ENCODE measurements at places on chromosomes 7 and 10.

- DNase-seq: no peak
These were observed 74.6 kb upstream of the PDSS1 start for GRCh38 chr10:26622891-26623290.

DNA sequence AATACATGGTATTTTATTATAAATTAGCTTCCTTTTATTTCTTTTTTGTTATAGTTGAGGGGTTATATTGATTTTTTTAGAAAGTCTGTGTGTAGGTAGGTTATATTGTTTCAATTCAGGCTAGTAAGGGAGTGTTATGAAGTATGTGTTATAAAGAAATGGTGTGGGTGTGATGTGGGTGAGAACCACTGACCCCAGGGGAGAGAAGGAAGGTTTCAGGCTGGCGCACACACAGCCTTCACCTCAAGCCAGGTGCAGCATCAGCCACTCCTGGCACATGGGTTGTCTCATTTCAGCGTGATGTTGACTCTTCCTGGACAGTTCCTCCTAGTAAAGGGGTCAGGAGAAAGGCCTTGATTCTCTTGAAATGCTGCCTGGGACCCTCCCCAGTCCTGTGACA is 291.3 kb downstream of the POU6F2 start:
- no peak for DNase-seq

- no peak for DNase-seq
These were observed 812.8 kb downstream of the LRMDA start for GRCh38 chr10:76244061-76244686.

DNA sequence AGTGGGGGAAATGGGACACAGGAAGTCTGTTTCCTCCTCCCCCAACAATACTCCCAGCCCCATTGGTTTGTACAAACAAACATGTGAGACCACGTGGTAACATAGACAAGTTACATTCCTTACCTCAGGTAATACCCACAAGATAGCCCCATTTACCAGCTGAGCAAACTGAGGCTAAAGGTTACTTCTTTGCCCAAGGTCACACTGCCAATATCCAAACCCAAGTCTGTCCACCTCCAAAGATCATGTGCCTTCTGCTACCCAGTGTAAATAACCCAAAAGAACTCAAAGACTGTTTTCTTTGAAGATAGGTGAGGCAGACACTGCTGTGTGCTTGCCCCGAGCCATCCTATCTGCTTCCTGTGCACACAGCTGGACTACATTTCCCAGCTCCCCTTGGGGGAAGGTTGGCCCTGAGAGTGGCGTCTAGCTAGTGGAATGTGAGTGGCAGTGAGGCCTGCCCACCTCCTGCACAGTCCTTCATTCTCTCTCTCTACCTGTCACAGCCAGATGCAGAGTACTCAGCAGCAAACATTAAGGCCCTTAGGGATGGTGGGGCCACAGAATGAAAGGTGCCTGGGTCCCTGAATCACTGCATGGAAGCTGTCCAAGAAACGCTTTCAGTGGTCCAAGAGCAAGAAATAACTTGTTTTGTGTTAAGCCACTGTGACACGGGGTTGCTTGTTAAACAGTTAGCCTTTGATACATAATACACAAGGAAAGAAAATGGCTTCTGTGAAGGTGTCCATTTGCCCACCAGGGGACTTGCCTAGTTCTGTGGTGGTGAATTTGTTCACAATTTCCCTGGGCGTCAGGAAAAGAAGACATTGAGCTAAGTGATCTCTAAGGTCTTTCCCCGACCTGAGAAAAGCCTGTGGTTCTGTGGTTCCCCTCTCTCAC is 257.7 kb upstream of the NFE2L3 start:
- peak; percentile 9 for DNase-seq

DNA sequence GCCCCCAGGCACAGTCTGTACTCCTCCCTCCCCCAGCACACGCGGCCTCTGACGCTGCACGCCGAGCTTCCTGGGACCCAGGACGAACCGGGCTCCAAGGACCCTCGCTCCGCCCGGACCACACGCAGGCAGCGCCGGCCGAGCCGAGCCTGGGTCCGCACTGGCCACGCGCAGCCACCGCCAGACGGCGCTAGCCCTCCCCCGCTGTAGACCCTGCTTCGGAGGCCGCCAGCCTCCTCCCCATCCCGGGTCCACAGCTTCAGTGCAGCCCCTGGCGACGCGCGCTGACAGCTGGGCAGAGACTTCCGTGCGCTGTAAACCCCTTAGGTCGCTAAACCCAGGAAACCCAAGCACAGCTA is 936 bp upstream of the TCERG1L start:
- DNase-seq: no peak

DNA sequence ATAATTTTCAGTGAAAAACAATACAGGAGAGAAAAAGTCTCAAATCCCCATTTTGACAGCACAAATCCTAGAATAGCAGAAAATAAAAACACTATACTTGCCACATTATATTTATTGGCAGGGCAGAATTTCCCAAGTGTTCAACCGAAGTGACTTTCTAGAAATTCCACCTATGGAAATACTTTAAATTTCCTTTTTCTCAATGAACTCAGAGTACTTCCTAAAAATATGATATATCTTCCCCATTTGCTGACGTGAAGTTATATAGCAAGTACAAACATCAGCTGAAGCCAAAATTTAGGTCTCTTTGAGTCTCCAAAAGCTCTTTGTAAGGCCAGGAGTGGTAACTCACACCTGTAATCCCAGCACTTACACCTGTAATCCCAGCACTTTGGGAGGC is 83.3 kb downstream of the NT5C2 start:
- peak; percentile 52 for DNase-seq

DNA sequence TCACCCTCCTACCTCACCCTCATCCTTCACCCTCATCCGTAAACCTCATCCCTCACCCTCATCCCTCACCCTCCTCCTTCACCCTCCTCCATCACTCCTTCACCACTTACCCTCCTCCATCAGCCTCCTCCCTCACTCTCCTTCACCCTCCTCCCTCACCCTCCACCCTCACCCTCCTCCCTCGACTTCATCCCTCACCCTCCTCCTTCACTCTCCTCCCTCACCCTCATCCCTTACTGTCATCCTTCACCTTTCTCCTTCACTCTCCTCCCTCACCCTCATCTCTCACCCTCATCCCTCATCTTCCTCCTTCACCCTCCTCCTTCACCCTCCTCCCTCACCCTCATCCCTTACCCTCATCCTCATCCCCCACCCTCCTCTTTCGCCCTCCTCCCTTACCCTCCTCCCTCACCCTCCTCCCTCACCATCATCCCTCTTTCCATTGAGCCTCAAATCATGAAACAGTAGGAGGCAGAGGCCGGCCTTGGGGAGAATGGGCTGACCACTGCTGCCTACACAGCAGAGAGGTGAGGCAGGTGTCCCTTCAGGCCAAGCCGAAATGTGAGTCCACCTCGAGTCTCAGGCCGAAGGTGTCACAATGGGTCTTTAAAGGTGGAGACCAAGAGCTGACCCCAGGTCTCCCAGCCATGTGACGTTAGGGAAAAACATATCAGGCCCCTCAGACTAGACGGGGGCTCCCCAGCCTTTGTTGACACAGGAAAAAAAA is 53.0 kb downstream of the PDGFA start:
- no peak for DNase-seq

DNA sequence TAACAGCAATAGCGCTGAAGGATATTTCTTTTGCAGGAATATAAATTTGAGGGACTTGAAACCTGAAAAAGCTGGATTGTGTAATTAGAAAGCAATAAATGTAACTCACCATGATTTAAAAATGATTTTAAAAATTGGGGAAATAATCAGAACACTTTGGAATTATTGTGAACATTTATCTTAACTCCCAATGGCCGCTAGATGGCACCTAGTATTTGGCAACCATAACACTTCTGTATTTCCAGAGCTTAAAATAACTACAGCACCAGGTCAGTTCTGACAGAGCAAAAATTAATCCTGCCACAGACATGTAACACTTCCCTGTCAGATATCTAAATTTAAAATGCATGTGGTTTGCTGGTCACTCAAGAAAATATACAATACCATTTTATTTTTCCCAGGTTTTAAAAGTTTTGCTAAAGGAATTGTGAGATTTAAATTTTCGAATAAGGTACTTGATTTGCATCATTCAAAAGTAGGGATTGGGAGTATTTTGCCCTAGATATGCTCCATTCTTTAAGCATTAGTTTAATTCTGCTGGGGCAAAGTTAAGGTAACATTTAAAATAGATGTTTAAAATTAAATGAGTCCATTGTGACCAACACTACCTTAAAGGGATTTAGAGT is 144.5 kb downstream of the PPP1R3A start:
- DNase-seq: peak; percentile 59

- no peak for DNase-seq
These were observed 17.7 kb downstream of the PTPRN2 start for GRCh38 chr7:158569858-158570323.

- DNase-seq: no peak
These were observed 17.9 kb downstream of the SH3PXD2A start for GRCh38 chr10:103837370-103838069.

- no peak for DNase-seq
These were observed 19.6 kb upstream of the GSTK1 start for GRCh38 chr7:143243614-143244013.

DNA sequence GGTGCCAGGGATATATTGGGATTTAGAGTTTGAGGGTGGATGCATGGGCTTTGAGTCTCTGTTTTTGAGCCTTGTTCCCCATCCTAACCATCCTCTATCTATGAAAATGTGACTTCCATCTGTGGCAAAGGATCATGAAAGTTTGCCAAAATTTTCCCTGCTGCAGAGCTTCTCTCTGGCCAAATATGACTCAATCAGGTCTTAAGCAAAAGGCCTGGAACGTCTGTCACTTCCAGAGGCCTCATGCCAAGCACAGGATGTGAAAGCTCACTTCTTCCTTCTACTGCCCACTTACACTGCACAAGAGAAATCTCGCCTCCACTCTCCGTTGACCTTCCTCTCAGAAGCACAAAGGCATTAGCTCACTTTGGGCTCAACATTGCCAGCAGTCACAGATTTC is 696.9 kb upstream of the NRP1 start:
- peak; percentile 78 for DNase-seq

GRCh38 chr7:72028267-72028666 is 383.9 kb downstream of the CALN1 start:
- no peak for DNase-seq

DNA sequence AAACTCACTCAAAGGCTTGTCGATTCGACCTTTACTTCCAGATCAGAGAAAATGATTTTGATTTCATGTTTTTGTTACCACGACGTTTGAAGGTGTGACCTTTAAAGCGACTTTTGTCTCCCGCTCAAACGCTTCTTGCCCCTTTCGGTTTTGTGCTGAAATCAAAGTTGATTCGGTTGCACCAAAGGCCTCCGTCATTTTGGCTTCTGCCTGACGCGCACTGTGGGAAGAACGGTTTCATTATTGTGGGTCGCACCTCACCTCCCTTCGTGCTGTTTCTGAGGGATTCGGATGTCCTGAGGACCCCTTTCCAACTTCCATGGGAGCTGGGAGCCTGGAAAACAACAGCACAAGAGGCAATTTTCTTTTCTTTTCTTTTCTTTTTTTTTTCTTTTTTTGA is 176.9 kb downstream of the DNAJB6 start:
- no peak for DNase-seq

DNA sequence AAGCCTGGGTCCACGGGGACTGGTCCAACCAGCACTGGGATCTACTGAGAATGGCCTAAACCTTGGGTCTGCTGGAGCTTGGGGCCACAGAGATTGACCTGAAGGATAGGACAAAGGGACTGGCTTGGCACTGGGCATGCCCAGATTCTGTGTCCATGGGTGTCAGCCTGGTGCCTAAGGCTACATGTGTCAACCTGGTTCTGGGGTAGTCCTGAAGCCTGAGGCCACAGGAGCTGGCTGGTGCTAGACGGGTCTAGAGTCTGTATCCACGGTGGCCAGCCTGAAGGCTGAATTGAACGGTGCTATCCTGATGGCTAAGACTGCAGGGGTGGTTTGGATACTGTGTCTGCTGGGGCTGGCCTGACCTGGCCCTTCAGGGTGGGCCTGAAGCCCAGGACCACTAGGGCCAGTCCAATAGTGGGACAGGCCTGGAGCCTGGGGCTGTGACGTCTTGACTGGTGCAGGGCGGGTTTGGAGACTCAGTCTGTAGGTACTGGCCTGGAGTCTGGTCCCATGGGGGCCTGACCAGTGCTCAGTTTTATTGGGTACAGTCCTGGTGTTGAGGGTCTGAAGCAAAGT is 152.4 kb upstream of the HPS1 start:
- no peak for DNase-seq

DNA sequence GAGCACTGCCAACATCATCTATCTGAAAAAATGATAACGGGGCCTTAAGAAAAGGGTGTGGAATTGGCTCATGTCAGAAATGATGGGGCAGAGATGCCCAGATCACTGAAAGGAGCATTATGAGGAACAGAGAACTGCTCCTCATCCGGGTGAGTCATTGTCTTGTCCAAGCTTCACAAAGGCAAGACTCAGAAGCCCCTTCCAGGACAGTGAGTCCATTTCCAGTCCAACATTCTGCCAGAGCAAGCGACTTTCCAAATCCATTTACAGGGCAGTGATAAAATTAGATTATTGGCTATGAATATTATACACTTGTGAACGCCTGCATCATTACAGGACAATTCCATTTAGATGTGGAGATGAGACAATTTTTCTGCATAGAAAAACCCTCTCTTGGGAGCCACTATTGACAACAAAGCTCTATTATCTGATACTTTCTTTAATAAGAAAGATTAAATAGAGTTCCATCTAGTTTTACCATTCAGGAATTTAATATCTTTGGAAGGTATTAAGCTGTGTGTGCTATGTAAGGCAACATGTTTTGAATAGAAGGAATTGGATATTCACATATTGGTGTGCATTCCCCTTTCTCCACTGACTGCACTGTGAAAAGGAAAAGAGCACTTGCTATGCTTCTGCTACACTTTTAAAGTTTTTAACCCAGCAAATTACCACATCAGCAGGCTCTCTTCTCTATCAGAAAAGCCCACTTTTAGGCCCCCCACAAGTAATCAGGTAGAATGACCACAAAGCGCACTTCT is 159.6 kb downstream of the NRP1 start:
- no peak for DNase-seq

- DNase-seq: no peak
These were observed 91.3 kb downstream of the CD36 start for GRCh38 chr7:80729591-80730320.

All from suppressor macrophage (primary cell).